Heart right ventricle (tissue), 16 donors: ENCODE measurements at places on chromosomes 11 and 22. TPM values are rescaled to one million over a fixed set of nuclear protein-coding genes. Genes with fewer than 3 reads are reported as not detected.
A peak's percentile ranks its signal among the peaks of the same experiment; 100 is the strongest.

Gene MUC6
- total RNA-seq: not detected

Gene KRTAP5-1
- not detected for total RNA-seq

Gene OR5AL1
- not detected for total RNA-seq

DNA sequence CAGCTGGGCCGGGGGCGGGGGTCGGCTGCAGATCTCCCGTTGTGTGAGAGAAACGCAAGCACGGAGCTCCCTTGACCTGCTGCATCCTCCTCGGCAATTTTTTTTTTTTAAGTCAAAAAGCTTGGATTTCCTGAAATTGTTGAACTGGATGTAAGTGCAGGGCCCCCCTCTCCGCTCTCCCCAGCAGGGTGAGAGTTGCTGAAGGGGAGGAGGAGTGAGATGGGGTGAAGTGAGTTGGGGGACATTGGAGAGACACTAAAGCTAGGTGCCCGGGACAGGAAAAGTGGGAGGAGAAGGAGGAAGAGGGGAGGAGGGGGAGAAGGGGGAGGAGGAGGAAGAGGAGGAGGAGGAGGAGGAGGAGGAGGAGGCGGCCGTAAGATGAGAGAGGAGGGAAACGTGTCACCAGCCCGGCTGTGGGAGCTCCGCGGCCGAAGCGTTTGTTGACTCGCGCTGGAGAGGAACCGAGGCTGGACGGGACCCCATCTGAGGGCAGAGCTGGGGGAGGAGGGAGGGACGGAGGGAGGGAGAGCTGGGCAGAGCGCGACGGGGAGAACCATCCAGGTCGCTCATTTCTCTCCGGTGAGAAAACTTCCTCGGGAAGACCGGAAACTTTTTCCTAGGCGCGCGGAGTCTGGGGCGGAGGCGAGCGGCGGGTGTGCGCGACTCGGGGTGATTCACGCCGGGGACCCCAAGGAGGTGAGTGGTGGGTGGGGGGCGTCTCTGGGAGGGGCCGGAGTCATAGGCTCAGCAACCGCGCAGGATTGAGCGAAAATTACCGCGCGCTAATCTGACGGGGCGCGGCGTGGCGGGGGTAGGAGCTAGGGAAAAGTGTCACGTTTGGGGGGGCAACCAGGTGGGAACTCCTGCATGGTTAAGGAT, 80.2 kb downstream of the PRR5L start:
- peak; percentile 51 for DNase-seq

DNA sequence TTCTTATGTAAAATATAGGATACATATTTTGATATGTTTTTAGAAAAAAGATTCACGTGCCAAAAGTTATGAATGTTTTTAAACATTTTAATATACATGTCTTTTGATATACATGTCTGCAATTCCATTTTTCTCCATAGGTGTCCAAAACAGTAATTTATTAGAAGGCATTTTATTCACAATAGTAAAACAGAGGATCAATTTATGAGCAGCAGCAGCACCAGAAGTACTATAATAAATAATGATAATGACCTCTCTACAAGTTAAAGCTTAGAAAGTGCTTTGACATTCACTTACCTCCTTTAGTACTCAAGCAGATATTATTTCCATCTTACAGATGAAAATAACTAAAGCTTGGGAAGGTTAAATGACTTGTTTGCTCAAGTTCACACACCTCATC, 96.7 kb upstream of the DBX1 start:
- DNase-seq: no peak
